ENCODE measurements at places on chromosomes 4 and X. TPM values are rescaled to one million over a fixed set of nuclear protein-coding genes. Genes with fewer than 3 reads are reported as not detected.

Gene BEX1
- 37.9 TPM for total RNA-seq

Gene SRPX
- total RNA-seq, result 18.2 TPM

DNA sequence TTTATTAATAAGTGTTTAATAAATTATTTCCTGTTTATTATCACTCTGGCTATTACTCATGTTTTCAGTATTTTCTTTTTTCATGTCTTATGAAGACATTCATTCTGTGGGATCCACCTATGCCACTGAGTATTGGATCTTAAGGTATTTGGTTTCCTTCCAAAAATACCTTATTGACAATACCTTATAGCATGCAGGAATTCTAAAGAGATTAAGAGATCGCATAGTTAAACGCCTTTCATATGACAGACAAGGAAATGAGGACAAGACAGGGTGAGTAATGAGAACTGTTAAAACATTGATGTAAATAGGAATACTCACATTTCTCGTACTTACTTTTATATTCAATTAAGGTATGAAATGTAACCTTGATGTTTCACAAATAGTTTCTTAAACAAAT, 38.2 kb upstream of the TMPRSS11B start:
- no peak for DNase-seq

GRCh38 chr4:151760002-151760401, 805 bp downstream of the GATB start:
- no peak for DNase-seq

- no peak for DNase-seq
Observed at GRCh38 chr4:4990329-4990728, 28.9 kb downstream of the CYTL1 start.

Measured in Daoy (cell line).